ENCODE measurements at places on chromosomes 3 and 15. TPM values are rescaled to one million over a fixed set of nuclear protein-coding genes. Genes with fewer than 3 reads are reported as not detected.

DNA sequence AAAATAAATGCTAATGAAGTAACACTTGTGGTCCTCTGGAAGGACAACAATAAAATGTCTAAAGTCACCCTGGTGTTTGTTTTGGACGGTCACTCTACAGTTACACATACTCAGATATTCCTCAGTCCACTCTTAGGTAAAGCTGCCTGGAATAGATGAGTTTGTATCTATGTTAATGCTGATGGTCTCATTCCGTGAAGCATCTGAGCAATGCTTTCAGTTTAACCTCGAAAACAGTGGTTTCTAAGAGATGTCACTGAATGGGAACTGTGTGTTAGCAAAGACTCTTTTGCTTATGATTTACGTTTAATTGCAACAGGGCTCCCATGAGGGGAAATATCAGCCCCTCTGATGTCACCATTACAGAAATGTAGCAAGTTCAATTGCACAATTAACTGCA is 49.1 kb downstream of the FBN1 start:
- no peak for DNase-seq

DNA sequence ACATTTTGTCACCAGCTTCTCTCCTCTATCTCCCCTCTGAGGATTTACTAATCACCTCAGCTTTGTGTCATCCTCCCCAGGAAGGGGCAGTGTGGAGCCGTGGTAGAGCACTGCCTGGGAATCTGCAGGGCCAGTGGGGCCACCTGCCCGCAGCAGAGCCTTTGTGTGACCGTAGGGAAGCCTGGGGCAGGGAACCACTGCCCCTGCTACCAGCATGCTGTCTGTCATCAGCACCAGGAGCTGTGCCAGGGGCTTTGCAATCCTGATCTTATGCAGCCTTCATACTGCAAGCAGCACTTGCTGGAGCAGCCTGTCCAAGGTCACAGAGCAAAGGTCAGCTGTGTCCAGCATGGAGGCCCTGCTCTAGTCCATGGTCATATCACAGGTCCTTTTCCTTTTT is 170.2 kb upstream of the IL12A start:
- DNase-seq: no peak

GRCh38 chr15:70147778-70148177 is 50.1 kb upstream of the TLE3 start:
- DNase-seq: no peak

ZNF660 gene
- 8.9 TPM for total RNA-seq

DNA sequence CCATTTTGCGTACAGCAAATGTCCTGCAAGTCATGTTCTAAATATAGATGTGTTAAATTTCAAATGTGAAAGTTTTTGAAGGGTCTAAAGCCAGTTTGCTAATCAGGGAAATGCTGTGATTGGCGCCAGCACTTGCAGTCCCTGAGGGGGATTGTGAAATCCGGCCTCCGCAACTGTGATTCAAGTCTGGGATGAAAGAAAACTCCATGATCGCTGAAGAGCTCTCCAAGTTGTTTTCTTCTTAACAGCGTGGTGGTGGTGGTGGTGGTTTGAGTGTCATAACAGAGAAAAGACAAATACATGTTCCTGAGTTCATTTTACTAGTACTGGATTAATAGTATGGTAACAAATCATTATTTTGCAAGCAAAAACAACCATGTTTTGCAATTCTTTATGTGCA is 51.8 kb downstream of the MITF start:
- DNase-seq: peak; percentile 83

DNA sequence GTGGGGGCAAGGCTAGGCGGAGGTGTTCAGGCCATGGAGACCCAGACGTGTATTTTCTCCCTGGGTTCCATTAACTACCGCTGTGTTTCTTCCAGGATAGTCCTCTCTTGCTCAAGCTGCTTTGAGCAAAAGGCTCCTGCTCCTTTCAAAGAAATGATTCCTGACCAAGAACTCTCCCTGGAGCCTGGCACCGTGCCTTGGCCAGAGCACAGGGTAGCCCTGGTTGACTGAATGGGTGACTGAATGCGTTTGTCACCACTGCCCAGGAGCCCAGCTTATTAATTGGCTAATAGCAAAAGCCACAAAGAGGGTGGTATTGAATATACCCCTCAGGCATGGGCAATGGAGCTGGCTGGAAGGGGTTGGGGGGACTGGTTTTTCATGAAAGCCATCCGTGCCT is 13.9 kb downstream of the RASGRF1 start:
- DNase-seq: no peak

GRCh38 chr3:34068505-34068904 is 270.1 kb downstream of the PDCD6IP start:
- no peak for DNase-seq

DNA sequence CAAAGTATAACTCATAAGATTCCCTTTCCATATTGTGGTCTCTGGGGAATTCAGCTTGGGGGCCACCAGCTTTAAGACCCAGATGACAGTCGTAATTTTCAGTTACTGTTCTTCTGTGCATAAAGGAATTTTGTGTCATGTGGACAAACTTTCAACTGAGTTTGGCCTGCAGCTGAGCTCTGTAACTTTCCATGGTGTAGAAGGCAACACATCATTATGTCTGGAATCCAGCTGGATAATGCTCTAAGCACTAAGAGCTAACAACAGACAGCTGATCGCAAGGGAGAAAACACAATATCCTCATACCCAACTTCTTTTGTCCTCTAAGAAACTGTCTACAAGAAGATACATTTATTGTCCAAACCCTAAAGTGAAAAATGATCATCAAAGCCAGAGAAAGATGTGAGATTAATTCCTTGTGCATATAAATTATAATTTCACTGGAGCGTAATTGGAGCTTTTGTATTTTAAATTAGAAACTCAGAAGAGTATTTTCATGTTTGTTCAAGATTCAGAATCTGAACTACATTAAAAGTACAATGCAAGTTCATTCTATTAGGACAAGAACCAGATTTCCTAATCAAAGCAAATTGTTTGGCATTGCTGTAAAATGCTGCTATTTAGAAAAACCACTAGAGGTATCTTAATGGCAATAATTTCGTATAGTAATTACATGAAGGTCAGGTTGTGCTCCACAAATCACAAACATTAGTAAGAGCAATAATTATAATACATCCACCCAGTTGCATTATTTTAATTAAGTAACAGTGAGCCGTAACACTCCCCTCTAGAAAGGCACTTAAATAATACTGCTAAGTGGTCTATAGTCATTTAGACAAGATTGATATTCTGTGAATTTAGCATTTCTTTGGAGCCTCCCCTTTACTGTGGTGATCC is 218.8 kb downstream of the ATP8B4 start:
- no peak for DNase-seq

- DNase-seq: no peak
Observed at GRCh38 chr3:59084583-59084982, 34.8 kb upstream of the CFAP20DC start.

NLGN1 gene
- 26.0 TPM for total RNA-seq

- DNase-seq: no peak
Observed at GRCh38 chr3:105348307-105348706, 18.4 kb upstream of the ALCAM start.

GRCh38 chr3:98800401-98800800 is 37.3 kb downstream of the ST3GAL6 start:
- DNase-seq: no peak

Measured in sciatic nerve (tissue), 2 donors.